ENCODE measurements at places on chromosomes 3 and 15. TPM values are rescaled to one million over a fixed set of nuclear protein-coding genes. Genes with fewer than 3 reads are reported as not detected.

The C3orf22 gene
- not detected for total RNA-seq

The FETUB gene
- not detected for total RNA-seq

The SPTSSB gene
- not detected for total RNA-seq

The TJP1 gene
- total RNA-seq = not detected

The CGNL1 gene
- not detected for total RNA-seq

The REC114 gene
- total RNA-seq = not detected

The IQCH gene
- total RNA-seq = 1.7 TPM

The ZDHHC19 gene
- not detected for total RNA-seq

The AGBL1 gene
- not detected for total RNA-seq

The DUOXA1 gene
- total RNA-seq = not detected

The MFAP1 gene
- 43.1 TPM for total RNA-seq

The SAMD7 gene
- total RNA-seq = not detected

The HES1 gene
- not detected for total RNA-seq

The PARP15 gene
- total RNA-seq = 13.3 TPM

The BCL2A1 gene
- total RNA-seq = 47.9 TPM

The TRPM1 gene
- not detected for total RNA-seq

The MAP3K13 gene
- 10.2 TPM for total RNA-seq

The CCDC33 gene
- 0.16 TPM for total RNA-seq

The TAGLN3 gene
- 1.2 TPM for total RNA-seq

The ABHD14A gene
- total RNA-seq = 8.9 TPM

The GABRR3 gene
- not detected for total RNA-seq

The DISP2 gene
- total RNA-seq = 0.20 TPM

The ACOX2 gene
- total RNA-seq = not detected

The CCR4 gene
- total RNA-seq = 18.8 TPM

The FRMD4B gene
- 11.7 TPM for total RNA-seq

The HRG gene
- total RNA-seq = not detected

The MITF gene
- total RNA-seq = not detected

The CELF6 gene
- 0.20 TPM for total RNA-seq

The FBN1 gene
- total RNA-seq = 0.49 TPM

The DNAJA4 gene
- 38.1 TPM for total RNA-seq

The RARB gene
- not detected for total RNA-seq

The XCR1 gene
- total RNA-seq = not detected

The LRTM1 gene
- not detected for total RNA-seq

The GOLGA6L4 gene
- total RNA-seq = 1.3 TPM

The AHSG gene
- not detected for total RNA-seq

The NAA80 gene
- 23.4 TPM for total RNA-seq

The HIGD2B gene
- total RNA-seq = 0.27 TPM

The FEZF2 gene
- total RNA-seq = not detected

The TLR9 gene
- total RNA-seq = 2.0 TPM

The IRAK2 gene
- 3.0 TPM for total RNA-seq

The SLC6A1 gene
- not detected for total RNA-seq

The AP3B2 gene
- total RNA-seq = 0.18 TPM

The HACL1 gene
- total RNA-seq = 32.0 TPM

The WDR72 gene
- total RNA-seq = not detected

The FOXL2NB gene
- total RNA-seq = not detected

The CTNNB1 gene
- total RNA-seq = 99.9 TPM

The ROBO1 gene
- 9.0 TPM for total RNA-seq

The DNASE1L3 gene
- total RNA-seq = not detected
